ENCODE measurements at places on chromosomes 12 and 14. TPM values are rescaled to one million over a fixed set of nuclear protein-coding genes. Genes with fewer than 3 reads are reported as not detected.

GRCh38 chr12:6378709-6379472, 3.5 kb upstream of the SCNN1A start:
- H3K4me3 ChIP-seq: no peak overlapping the region
- H3K4me1 ChIP-seq: peaks cover 31% of the 10 kb centered on the region
- no peak overlapping the region for H3K27ac ChIP-seq
- no peaks in the 10 kb centered on the region for H3K36me3 ChIP-seq

- no peaks in the 10 kb centered on the region for H3K36me3 ChIP-seq
- H3K27ac ChIP-seq: no peak overlapping the region
- H3K27me3 ChIP-seq: peaks cover 9% of the 10 kb centered on the region
- no peak for DNase-seq
- no peak overlapping the region for H3K4me3 ChIP-seq
Observed at GRCh38 chr14:39264057-39264456, 30.3 kb downstream of the MIA2 start.

DNA sequence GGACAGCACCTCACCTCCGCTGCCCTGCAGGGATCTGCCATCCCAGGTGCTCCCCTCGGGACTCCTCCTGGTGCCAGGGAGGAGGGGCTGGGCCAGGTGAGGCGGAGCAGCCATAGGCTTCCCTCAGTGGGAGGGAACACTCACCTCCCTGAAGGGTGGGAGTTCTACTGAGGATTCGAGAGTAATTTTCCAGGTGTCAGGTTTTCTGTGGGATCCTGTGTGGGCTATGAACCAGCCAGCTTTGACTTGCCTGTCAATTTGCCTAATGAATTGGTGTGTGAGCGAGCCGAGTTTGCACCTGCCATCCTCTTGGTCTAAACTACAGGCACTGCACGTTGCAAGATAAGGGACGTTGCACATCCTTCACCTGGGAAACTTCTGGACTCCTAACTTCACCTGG, 50.3 kb downstream of the NOC4L start:
- H3K27ac ChIP-seq: no peak overlapping the region
- peaks cover 8% of the 10 kb centered on the region for H3K27me3 ChIP-seq

DNA sequence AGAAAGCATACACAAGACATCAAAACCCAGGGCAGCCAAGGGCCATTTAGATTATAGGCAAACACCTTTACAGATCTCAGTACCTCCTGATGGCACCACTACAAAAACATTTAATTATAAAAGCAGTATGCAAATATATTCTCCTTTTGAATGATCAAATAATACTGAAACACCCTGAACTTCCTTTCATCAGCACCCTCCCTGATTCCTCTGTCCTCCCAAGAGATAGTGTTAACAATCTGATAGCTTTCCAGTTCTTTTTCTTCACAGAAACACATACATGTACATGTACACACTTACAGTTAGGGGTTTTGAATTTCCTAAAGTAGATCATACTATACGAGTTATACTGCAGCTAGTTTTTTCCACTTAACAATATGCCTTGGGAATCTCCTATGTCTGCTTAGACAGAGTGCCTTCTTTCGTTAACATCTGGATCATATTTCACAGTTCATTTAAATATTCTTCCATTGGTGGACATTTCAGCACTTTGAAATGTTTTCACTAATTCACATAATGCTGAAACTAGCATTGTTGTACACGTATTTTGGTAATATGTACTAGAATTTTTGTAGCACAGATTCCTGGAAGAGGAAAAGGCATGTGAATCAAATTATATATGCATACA, 35.2 kb downstream of the TDG start:
- no peaks in the 10 kb centered on the region for H3K36me3 ChIP-seq
- H3K27me3 ChIP-seq: peaks cover 23% of the 10 kb centered on the region
- no peak for DNase-seq
- no peak overlapping the region for H3K27ac ChIP-seq
- no peaks in the 10 kb centered on the region for H3K4me1 ChIP-seq

DNA sequence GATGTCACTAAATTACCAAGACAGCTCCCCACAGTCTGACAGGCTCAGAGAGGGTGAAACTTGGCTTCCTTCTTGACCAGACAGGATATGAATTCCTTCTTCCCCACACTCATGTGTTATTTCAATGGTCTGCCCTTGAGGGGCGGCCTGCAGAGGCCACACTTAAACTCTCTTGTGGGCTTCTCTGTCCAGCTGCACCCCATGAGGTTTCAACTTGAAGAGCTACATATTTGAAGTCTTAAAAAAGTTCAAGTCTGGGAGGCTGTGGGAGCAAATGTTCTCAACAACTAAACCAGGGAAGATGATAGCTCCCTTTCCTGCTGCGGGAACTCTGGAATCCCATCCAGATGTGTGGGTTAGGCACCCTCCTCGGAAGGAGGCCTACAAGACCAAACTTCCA, 98.3 kb downstream of the TTC7B start:
- H3K36me3 ChIP-seq: no peaks in the 10 kb centered on the region
- H3K4me3 ChIP-seq: no peak overlapping the region
- no peak for DNase-seq
- H3K4me1 ChIP-seq: no peaks in the 10 kb centered on the region
- H3K27me3 ChIP-seq: peaks cover 2% of the 10 kb centered on the region

GRCh38 chr14:28603606-28604005, 163.0 kb upstream of the FOXG1 start:
- no peaks in the 10 kb centered on the region for H3K27me3 ChIP-seq
- no peaks in the 10 kb centered on the region for H3K4me1 ChIP-seq
- no peak overlapping the region for H3K4me3 ChIP-seq
- no peak for DNase-seq
- H3K36me3 ChIP-seq: no peaks in the 10 kb centered on the region

DNA sequence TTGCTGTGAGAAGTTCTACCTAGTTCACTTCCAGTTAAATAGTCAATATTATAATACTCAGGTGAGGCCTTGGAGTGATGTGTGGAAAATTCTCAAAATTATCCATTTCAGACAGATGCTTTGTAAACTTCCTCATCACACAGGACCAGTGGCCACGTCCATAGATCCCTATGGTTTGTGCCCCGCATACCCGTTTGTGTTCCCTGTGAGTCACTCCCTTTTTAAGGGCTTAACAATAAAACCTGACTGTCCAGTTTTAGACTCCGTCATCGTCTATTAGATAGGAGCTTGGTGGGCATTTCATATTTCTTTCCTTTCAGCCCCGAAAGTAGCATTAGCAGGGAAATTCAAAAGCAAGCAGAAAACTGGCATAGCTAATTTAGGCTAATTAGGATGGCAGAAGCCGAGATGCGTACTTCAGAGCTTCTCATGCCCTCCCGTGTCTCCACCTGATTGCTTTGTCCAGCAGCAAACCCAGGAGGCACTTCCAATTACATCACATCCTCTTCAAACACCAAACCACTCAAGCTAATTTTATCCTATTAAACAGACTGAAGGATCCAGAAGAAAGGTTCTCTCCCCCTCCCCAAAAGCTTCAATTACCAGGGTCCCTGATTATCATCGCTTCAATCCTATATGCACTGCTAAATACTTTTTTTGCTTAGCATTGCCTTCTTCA, 186.6 kb upstream of the OTX2 start:
- DNase-seq: no peak
- H3K27ac ChIP-seq: no peak overlapping the region
- no peaks in the 10 kb centered on the region for H3K4me1 ChIP-seq
- no peaks in the 10 kb centered on the region for H3K36me3 ChIP-seq

SELPLG gene
- 815 TPM for polyA plus RNA-seq

FERMT2 gene
- polyA plus RNA-seq: not detected

TXNDC16 gene
- polyA plus RNA-seq: 2.2 TPM

Measured in immature natural killer cell (primary cell).